NCI-H524 (cell line): ENCODE measurements at places on chromosomes 16 and 17.

DNA sequence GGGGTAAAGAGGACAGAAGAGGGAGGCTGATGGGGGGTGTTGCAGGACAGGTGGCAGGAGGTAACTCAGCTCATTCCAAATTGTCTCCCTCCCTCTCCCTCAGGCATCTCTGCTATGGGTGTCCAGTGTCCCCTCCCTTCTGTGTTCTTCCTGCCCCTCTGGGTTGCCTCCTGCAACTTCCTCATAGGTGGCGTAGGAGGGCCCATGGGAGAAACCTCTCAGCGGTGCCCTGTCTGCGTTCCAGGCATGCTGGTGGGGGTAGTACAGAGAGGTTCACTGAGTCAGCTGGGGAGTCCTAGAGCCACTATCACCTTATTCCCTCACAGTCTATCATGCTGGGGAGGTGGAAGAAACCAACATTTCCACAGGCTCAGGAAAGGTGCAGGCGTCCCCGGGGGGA, 14.7 kb upstream of the ODF4 start:
- DNase-seq, result no peak

- no peak for DNase-seq
These were observed 161.5 kb downstream of the ZFHX3 start for GRCh38 chr16:72886346-72886974.

DNA sequence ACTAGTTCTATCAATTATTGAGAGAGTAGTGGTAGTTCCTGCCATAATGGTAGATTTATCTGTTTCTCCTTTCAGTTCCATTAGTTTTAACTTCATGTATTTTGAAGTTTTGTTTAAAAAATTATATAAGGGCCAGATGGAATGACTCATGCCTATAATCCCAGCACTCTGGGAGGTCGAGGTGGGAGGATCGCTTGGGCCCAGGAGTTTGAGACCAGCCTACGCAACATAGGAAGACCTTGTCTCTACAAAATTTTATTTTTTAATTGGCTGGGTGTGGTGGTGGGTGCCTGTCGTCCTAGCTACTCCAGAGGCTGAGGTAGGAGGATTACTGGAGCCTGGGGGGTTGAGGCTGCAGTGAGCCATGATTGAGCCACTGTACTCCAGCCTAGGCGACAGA, 14.1 kb upstream of the UBTF start:
- DNase-seq, result no peak

DNA sequence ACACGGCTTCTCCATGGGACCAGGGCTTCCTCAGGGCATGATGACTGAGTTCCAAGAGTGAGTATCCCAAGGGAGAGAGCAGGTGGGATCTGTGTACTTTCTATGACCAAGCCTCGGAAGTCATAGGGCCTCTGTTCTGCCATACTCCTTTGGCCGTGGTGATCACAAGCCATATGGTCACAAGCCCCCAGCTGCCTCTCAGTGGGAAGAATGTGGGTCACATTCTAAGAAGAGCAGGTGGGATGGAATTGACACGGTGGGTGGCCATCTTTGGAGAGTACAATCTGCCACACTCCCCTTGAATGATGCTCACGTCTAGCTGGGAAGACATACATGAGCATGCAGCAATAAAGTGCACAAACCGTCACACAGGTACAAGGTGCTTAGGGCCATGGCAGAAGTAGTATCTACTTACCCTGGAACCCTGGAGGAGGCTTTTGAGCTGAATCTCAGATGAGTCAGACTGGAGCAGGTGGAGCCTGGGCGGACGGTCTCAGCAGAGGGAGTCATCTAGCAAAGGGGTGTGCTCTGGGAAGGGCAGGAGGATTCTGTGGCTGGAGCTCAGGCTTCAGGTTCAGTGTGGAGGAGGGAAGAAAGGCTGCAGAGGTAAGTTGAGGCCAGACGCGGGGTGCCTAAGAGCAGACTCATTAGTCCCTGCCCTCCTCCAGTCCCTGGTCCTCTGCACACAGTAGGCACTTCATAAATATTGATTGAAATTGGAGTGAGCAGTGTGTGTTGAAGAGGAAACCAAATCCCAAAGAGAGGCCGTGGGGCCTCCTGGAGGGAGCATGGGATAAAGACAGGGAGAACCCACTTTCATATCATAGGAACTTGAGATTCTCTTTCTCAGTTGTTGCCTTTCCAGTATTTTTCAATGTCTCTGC, 26.6 kb downstream of the GOSR2 start:
- DNase-seq, result peak; percentile 94
